ENCODE measurements at places on chromosomes 7 and 10.

GRCh38 chr7:26696161-26696560 lies 168.2 kb downstream of the SKAP2 start:
- no peak for DNase-seq

DNA sequence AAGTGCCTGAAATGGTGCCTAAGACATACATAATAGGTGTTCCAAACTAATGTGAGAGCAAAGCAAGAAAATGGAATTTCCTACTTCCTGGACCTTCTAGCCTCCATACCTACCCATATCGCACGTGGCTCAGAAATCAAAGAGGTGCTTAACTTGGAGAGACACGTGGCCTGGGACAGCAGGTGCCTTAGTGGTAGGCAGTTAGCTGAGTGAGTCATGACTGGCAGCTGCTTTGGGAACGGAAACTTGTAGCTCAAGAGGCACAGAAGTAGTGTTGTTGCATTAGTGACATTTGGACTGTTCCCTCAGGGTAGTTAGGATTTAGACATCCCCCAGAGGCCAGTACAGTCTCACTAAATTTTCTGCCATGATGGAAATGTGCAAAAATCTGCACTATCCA lies 12.0 kb upstream of the BMPER start:
- DNase-seq, result no peak

- no peak for DNase-seq
These were observed 64.5 kb downstream of the PDIA4 start for GRCh38 chr7:148963583-148964482.

DNA sequence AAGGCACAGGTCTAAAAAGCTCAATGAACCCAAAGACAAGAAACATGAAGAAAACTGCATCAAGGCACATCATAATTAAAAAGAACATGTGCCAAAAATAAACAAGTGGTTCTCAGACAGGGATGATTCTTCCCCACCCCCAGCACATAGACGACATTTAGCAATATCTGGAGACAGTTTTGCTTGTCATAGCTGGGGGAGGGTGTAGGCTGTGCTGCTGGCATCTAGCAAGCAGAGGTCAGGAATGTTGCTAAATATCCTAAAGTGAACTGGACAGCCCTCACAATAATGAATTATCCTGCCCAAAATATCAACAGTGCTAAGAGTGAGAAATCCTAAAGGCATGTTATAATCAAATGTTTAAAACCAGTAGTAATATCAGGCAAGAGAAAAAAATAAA lies 122.6 kb downstream of the MICU1 start:
- DNase-seq, result no peak
